ENCODE measurements at places on chromosomes 6 and 20.

DNA sequence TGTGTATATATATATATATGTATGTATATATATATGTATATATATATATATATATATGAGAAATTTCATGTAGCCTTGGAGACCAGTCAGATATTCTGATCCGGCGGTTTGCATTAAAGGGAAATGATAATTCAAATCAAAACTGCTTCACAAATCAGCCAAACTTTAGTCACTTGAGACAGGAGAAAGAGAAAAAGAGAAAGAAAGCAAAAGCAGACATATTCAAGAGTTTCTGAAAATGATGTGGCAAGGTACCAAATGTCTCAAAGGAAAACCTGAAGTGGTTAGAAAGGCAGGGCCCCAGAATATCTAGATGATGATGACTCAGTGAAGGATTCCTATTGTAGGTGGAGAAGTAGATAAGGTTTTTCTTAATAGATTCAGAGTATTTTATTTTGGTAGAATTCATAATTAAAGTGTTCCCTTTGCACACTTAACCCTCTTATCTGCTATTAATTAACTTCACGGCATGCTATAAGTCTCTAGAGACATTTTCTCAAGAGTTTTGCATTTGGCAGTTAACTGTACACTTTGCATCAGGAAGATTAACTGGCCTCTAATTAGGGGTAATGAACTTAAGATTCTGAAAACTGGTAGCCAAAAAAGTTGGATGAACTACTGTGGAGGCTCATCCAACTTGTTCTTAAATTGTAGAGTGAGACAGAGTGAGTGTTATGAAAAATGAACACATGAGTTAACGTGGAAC, 50.1 kb upstream of the ASF1A start:
- no peak for DNase-seq

- no peak for DNase-seq
Observed at GRCh38 chr6:143843677-143843999, 500 bp downstream of the LTV1 start.

GRCh38 chr6:118639054-118639964, 12.1 kb downstream of the CEP85L start:
- DNase-seq: no peak

GRCh38 chr20:9400171-9401025, 114.0 kb upstream of the LAMP5 start:
- no peak for DNase-seq

DNA sequence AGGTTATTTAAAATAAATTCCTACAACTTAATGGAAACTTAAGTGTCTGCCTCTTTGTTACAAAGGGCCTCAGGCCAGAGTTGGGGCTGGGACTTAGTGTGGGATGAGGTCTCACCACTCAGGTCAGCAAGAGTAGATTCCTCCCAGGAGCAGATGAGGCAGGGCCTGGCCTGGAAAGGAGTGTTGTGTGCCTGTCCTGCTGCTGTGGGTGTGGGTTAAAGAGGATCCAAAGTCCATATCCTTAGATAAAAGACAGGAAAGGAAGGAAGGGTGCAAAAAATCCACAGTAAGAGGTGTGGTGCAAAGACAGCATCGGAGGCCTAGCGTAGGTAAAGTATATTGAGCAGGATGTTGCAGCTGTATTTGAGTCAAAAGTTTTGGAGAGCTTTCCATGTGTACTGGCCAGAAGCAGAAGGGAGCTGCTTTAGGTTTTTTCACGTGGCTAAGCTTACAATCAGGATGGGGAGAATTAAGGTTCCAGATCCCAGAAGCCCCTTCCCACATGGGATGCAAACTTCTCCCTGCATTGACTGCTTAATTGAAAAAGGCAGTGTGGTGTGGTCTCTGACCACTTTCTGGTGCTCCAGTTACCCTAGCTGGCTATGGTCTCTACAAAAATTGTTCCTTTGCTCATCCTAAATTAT, 12.8 kb upstream of the PLCG1 start:
- no peak for DNase-seq

DNA sequence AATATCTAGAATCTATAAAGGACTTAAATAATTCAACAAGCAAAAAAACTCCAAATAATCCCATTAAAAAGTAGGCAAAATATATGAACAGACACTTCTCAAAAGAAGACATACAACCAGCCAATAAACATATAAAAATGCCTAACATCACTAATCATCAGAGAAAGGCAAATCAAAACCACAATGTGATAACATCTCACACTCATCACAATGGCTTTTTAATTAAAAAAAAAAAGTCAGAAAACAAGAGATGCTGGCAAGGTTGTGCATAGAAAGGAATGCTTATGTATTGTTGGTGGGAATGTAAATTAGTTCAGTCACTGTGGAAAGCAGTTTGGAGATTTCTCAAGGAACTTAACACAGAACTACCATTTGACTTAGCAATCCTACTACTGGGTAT, 979.6 kb upstream of the MAP3K7 start:
- DNase-seq: no peak

DNA sequence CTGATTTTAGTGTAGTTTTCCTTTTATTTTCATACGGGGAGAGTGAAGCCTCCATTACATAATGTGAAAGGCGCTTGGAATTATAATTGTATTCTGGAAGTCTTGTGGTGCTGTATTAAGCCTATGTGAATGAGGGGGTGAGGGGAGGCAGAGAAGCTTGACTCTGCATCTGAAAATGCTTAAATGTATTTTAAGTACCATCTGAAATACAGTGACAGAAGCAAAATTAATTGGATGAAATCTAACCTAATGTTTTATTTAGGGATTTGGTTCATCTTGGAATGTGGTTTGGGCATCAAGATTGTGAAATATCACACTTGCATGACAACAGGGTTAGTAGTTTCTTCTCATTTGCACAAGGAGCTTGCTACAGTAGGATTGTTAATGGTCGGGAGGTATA, 41.2 kb downstream of the TMEM200A start:
- DNase-seq: no peak

DNA sequence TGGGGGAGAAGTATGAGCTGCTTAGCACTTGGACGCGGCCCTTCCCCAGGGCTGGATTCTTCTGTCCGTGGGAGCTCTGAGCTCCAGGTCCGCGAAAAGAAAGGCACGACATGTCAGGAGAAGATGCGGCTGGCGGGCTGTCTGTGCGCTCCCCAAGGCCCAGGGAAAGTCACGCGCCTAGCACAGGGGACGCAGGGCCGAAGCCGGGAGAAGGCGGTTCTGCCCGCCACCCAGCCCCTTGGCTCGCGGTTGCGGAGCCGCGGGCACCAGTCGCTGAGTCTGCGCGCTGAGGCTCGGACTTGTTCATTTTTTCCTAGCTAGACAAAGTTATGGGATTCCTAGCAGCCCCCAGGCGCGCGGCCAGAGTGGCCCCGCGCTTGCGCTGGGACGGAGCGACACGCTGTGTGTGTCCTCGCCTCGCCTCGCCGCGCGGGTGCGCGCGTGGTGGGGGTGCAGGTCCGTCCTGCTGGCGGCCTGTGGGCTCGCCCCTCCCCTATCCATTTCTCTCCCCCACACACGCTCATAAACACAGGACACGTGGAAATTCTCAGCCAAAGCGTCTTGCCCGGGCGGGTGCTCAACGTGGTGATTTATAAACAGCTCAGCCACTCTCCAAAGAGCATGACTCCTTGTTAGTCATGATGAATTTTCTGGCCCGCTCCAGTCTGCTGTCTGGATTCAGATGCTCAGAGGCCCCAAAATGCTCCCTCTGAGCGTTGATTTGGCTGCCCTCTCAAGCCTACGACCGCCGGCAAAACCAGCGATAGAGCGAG, 1.9 kb upstream of the POU3F2 start:
- DNase-seq: no peak

DNA sequence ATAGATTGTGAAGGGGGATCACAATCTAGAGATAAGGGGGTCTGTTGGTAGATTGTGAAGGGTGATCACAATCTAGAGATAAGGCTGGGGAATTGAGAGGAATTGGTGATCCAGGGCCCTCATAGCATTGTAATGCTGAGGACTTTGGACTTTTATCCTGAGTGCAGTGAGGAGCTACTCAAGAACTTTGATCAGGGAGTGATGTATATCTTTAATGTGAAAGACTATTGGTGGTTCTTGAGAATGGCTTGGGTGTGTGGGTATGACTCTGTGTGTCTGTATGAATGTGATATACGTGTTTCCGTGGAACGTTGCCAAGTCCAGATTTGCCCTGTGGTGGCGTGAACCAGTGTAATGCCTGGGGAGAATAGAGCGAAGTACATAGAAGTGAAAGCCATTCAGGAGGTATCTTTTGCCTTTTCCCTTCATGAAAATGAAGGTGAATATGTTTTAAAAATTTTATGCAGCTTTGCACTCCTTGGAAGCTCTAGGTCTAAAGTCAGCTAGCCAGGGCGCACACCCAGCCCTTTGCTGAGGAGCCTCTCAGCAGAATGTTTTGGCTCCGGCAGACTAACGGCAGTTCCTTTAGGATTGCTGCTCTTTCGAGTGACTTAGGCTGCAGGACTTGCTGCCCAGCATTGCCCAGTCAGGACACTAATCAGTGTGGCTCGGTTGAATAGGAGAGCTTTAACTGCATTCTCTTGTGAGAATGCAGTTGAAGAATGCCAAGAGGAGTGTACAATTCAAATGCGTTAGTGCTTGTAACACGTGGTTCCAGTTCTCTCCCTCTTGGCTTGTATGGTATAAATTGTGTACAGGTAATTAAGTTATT, 3.5 kb downstream of the ZFAND3 start:
- DNase-seq: peak; percentile 75

GRCh38 chr20:16286601-16287000, 286.6 kb downstream of the KIF16B start:
- no peak for DNase-seq

- DNase-seq: no peak
Observed at GRCh38 chr6:154548130-154548830, 37.8 kb upstream of the CNKSR3 start.

DNA sequence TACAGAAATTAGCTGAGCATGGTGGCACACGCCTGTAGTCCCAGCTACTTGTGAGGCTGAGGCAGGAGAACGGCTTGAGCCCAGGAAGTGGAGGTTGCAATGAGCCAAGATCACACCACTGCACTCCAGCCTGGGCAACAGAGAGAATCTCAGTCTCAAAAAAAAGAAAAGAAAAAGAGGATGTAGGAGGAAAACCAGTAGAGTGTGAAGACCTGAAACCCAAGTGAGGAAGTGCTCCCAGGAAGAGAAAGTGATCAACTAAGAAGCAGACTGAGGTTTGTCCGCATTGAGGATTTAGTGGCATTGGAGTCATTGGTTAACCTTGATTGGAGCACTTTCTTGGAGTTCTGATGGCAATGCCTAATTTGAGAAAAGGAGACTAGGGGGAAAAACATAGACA, 20.6 kb upstream of the TASP1 start:
- no peak for DNase-seq

GRCh38 chr6:35481226-35481625, 13.0 kb downstream of the RPL10A start:
- DNase-seq: no peak

GRCh38 chr20:5491455-5491854, 174.7 kb upstream of the PROKR2 start:
- no peak for DNase-seq

- no peak for DNase-seq
Observed at GRCh38 chr6:154721460-154721859, 11.8 kb upstream of the SCAF8 start.

GRCh38 chr6:141359953-141360352, 772.8 kb upstream of the GJE1 start:
- no peak for DNase-seq

DNA sequence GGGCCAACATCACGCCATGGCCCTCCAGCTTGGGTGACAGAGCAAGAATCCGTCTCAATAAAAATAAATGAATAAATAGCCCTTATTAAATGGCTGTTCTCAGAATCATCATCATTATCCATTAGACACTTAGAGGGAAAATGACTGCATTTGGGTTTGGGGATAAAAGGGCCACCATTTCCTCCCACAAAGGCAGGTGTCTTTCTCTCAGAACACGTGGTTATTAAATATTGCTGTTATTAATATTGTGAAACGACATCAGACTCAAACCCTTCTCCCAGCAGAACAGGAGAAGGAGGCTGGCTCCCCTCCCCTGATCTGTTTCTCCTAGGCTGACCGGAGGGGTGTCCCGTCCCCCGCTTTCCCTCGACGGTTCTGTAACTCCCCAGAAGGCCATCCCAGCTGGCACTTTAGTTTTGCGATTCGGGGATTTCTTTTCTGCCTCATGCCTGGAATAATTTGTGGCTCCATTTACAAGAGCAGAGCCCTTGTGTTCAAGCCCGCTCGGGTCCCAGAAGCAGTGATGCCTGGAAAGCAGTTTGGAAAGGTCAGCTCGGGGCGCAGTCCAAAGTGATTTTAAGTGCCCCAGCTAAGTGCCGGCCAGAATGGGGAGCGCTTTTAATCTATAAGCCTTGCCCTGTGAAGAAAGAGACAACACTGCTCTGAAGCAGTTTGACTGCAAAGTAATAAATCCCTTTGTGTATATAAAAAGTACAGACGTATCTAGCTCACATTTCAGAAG, 41.9 kb downstream of the EYA2 start:
- DNase-seq: no peak

DNA sequence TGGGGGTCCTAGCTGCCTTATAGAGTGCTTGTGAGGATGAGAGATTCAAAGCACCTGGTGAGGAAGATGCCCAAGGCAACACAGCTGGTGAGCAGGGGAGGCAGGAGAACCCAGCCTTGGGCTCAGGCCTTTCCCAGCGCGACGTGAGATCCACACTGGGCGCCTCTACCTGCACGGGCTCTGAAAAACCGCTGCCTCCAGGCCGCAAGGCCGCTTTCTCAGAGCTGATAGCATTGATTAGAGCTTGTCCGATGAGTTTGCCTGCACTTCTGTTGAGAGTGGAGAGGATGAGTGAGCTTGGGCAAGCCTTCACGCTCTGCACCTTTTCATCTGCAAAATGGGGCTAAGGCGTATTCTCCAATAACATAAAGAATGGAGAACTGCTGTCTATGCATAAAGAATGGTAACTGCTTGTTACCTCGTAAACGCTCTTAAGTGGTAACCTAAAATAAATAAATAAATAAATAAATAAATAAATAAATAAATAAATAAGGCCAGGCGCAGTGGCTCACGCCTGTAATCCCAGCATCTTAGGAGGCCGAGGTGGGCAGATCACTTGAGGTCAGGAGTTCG, 916 bp downstream of the PABPC1L start:
- no peak for DNase-seq

GRCh38 chr20:60895363-60896079, 356.5 kb upstream of the CDH4 start:
- DNase-seq: no peak

DNA sequence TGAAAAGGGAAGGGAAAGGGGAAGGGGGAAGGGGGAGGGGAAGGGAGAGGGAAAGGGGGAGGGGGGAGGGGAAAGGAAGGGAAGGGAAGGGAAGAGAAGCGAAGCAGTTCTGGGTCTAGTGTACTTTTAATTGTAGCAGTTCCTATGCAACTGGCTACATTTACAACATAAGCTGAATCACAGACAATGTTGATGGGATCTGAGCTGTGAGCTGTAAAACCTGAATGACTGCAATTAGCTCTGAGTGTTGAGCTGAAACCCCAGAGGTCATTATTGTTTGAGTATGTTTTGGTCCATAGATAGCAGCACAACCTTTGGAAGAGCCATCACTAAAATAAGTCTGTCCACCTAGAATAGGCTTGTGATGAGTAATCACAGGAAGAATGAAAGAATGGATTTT, 7.2 kb upstream of the ABHD12 start:
- DNase-seq: peak; percentile 46

GRCh38 chr6:137637121-137637520, 142.9 kb upstream of the OLIG3 start:
- no peak for DNase-seq

- no peak for DNase-seq
Observed at GRCh38 chr6:3419624-3420272, 37.1 kb downstream of the SLC22A23 start.

- DNase-seq: no peak
Observed at GRCh38 chr20:11338496-11339306, 579.0 kb upstream of the BTBD3 start.

All from mucosa of descending colon (tissue), 3 donors.